Stimulated activated CD4-positive, alpha-beta T cell treated with anti-CD3 and anti-CD28 coated beads, Interleukin-4, amount 100 ng/mL, for 48 hours (primary cell): ENCODE measurements at places on chromosomes 1 and 21.
A peak's percentile ranks its signal among the peaks of the same experiment; 100 is the strongest.

- DNase-seq: no peak
These were observed 5.0 kb upstream of the PMVK start for GRCh38 chr1:154941333-154942013.

DNA sequence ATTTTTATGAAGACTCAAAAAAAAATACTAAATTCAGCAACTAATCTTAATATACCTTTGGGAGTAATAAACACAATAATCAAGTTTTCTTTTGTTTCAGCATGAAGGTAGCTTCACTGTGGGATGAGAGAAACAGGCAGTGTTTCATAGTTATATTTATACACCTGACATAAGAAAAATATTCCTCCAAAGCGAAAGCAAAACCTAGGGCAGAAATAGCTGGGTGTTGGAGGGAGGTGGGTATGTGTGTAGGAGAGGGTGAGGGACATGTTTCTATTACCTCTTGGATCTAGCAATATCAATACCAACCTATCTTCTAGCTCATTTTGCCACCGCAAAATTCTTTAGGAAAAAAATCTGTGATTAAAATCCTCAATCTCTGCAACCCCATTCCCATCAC is 24.9 kb upstream of the MAN1A2 start:
- no peak for DNase-seq

DNA sequence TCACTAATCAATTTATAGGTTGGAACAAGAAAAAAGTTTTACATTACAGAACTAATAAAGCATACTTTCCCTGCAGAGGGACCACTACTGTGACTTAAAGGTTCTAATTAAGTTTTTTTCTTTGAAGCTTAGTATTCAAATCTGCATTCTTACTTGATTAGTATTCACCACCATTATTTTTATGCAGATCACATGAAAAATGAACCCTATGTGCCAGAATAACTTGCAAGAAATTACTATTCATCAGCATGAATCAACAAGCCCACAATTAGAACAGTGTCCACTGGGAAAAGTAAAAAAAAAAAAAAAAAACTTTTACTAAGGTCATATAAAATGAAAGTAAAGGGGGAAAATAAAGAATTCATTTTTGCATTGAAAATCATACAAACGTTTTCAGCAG is 90.8 kb downstream of the SMYD3 start:
- DNase-seq: no peak

GRCh38 chr1:48977273-48977672 is 200.6 kb upstream of the BEND5 start:
- DNase-seq: no peak

DNA sequence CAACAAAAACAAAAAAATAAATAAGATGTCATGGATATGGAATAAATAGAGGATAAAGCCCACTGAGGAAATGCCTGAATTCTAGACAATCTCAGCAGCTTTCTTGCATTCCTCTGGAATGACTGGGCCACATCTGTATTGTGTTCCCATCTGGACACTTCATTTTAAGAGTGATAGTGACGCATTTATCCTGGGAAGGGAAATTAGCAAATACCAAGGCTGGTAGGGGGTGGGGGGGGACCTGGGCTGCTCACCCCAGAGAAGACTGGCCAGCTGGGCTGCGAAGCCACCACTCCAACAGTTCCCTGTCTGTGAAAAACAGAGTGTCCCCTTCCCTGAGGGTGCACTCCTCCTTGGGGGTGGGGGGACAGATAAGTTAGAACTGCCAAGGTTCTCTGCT is 106.3 kb downstream of the HIVEP3 start:
- DNase-seq: no peak

- no peak for DNase-seq
These were observed 6.2 kb upstream of the BMP8A start for GRCh38 chr1:39485046-39485803.

GRCh38 chr1:215637041-215637573 is 70.0 kb downstream of the KCTD3 start:
- DNase-seq: no peak

DNA sequence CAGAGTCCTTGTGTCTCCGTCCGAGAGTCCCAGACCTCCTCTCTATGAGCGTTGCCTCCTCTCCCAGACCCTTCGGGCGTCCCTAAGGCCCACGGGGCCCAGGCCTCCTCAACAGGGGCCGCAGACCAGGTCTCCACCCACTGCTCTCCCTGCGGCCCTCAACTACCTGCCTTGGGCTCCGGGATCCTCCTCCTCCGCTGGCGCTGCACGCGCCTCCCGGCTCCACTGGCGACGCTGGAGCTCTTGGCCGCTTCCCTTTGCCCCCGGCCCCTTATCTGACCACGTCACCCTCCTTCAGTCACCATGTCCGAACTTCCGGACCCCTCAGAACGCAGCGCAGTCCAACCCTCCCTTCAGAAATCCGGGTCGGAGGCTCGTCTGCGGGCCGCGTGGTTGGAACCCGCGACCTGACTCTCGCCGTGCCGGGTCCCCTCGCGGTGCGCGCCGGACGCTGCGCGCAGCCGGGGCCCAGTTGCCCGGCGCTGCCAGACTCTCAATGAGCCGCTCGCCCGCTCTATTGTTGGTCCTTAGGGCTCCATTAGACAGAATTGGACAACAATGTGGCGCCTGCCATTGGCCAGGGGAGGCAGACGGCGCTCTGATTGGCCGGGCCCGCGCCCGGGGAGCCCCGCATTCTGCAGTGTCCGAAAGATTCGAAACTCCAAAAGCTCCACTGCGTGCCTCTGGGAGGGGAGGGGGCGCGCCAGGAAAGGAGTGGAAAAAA is at the start of gene DMRTA2:
TSS of gene DMRTA2 (minus strand) at position 498 of the 724 bp plus-strand sequence. CDS start 1,907 bp downstream, outside the sequence.
- no peak for DNase-seq

DNA sequence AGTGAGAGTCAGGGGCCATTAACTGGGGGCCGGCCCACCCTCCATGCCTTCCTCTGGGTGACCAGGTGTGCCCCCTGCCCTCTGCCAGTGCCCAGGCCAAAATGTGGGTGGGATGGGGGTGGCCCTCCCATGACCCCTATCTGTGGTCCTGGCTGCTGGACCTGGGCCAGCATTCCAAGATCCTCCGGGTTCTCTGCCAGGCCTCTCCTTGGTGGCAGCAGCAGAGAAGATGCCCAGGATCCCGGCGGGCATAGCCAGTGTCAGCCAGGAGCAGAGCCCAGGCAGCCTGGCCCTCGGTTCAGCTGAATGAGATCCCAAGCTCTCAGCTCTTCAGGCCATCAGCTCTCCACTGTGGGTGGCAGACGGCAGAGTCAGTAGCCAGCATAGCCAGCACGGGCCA is 31.3 kb upstream of the ACTRT2 start:
- DNase-seq: no peak

- no peak for DNase-seq
These were observed 654.9 kb upstream of the USP24 start for GRCh38 chr1:55870106-55870505.

- DNase-seq: peak; percentile 10
These were observed 210.3 kb downstream of the SLC35F3 start for GRCh38 chr1:234114648-234115307.

GRCh38 chr1:208201229-208201628 is 43.0 kb downstream of the PLXNA2 start:
- DNase-seq: no peak

DNA sequence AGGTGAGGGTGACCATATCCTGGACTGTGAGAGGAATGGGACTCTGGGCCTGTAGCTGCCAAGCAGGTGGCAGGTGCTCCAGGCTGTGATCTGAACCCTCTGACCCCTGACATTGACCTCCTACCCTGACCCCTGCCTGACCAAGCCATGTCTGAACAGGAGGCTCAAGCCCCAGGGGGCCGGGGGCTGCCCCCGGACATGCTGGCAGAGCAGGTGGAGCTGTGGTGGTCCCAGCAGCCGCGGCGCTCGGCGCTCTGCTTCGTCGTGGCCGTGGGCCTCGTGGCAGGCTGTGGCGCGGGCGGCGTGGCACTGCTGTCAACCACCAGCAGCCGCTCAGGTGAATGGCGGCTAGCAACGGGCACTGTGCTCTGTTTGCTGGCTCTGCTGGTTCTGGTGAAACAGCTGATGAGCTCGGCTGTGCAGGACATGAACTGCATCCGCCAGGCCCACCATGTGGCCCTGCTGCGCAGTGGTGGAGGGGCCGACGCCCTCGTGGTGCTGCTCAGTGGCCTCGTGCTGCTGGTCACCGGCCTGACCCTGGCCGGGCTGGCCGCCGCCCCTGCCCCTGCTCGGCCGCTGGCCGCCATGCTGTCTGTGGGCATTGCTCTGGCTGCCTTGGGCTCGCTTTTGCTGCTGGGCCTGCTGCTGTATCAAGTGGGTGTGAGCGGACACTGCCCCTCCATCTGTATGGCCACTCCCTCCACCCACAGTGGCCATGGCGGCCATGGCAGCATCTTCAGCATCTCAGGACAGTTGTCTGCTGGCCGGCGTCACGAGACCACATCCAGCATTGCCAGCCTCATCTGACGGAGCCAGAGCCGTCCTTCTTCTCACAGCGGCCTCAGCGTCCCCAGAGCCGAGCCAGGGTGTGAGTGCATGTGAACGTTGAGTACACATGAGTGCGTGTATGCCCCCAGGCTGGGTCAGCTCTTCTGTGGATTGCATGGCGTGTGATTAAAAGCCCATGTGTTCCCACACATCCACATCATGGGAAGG is 3.1 kb downstream of the TMEM125 start:
- no peak for DNase-seq

DNA sequence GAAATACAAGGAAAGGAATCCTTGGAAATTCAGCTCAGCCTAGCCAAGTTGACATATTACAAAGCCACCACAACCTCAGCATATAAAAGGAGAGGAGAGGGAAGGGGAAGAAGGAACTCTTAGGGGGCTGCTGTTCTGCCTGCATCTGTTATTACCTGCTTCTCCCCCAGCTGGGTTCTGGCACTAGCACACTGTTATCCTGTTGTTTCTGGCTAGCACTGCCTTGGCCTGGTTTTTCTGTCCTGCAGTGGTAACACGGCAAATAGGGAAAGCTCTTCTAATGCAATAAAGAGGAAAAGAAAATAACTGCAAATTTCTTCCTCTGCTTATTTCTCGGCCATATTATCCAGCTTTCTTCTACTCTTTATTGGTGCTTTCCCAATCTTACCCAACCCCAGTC is 16.5 kb upstream of the VCAM1 start:
- DNase-seq: no peak

DNA sequence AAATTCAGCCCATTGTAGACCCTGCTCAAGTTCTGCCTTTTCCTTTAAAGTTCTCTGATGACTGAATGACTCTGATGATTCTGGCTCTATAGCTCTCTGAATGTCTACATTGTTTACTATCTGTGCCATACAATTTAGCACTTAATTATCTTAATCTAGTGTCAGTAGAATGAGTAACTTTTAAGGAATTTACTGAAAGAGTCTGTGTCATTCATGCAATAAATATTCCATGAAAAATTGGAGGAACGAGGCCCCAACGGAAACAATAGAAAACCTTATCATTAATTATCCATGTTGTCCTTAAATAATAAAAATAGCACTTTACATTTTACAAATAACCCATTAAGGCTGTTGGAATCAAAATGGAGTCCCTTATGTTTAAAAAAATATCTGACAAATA is 77.8 kb downstream of the SLC44A5 start:
- DNase-seq: no peak

DNA sequence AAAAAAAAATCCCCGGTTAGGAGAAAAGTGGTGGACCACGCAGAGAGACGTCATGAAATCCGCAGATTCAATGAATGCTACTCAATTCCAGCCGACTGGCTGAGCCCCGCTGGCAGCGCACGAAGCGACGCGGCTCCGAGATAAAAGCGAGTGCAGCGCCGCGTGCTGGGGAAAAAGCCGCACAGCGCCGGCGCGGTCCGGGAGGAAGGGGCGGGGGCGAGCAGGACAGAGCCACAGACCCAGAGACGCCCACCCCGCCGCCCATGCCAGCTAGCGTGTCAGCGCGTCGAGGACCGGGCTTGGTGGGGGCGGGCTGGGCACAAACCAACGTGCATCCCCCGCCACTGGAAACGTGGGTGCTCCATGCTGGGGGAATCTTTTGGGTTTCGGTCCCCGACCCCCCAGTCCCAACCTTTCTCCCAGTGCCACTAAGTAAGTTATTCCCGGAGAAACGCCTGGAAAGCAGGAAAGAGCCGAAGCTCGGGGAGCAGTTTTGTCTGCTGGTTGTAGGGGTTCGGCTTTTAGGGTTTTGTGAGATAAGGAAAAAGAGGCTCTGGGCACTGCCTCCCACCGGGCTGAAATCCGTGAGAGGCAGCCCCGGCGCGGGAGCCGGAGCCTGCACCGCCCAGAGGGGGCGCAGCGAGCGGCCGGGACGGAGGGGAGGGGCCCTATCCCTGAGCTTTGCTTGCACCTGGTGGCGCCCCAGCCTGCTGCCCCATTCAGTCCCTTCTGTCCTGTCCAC is at the start of gene KCNJ6:
TSS of gene KCNJ6 (minus strand) at position 148 of the 742 bp plus-strand sequence. CDS start 75,775 bp downstream, outside the sequence.
- DNase-seq: no peak

DNA sequence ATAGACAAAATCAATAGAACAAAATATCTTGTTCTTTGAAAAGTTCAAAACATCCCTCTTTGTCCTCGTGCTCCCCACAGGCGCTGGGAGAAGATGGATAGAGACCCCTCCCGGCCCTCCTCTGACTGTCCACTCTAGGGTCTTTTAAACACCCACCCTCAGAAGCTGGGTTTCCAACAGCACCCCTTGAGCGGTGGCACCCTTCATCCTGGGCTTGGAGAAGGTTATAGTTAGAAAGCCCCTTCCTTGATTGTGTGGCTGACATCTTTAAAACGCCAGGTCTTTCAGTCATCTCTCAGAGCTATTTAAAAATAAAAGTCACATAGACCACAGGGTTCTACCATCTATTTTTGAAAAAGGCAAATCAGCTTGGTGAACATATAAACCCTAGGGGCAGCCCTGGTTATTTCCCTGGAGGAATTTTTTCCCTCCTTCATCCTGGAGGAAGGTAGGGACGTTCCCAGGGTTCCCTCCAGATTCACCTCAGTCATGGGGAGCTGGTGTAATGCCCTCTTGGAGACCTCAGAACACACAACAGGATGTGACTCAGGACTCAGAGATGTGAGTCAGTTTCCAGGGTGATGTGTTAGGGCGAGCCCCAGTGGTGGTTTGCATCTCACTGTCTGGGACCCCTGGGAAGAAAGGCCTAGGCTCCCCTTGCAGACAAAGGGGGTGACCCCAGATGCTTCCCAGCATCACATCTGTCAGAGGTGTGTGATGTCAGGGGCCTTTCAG is 138.5 kb downstream of the CLIC6 start:
- DNase-seq: peak; percentile 51

DNA sequence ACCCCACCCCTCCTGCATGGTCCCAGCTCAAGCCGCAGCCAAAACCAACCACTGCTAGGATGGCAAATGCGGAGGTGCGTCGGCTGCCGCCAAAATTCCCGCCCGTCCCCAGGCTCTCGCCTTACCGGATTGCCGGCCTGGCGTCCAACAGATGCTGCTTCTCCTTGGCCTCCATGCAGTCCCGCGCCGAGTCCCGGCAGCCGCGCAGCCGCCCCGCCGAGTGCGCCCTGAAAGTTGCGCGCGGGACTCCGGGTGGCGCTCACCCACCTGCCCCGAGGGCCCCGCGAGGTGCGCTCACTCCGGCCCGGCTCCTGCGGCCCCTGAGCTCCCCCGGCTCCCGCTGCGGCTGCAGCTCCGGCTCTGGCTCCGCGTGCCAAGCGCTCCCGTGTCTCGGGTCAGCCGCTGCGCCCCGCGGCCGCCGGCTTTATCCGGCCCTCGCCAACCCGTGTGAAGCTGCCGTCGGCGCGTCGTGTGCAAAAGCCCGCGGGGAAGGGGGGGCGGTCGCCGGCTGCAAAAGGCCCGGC is at the start of gene SLC30A2:
TSS of gene SLC30A2 (minus strand) at position 397 of the 524 bp plus-strand sequence. CDS start at position 175, 222 bp downstream.
- no peak for DNase-seq
